ENCODE measurements at places on chromosomes 4 and X. TPM values are rescaled to one million over a fixed set of nuclear protein-coding genes. Genes with fewer than 3 reads are reported as not detected.

- peak; percentile 30 for DNase-seq
Observed at GRCh38 chrX:19225909-19226308, 103.6 kb upstream of the ADGRG2 start.

FGFBP1 gene
- total RNA-seq: 31.1 TPM

DNA sequence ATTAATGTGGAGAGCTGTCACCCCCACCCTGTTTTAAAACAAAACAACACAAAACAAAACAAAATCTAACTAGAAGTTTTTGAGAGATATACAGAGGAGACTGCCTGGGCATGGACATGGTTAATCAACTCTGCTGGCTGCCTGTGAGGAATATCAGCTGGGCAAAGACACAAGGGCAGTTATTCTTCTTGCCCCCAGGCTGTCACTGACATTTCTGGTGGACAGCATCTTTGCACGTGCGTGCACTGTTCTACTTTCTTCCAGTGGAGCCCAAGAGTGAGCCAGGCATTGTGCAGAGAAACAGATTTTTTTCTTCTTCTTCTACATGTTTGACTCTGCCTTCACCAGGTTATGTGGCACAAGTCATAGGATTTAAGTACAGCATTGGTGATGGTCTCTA lies 13.8 kb downstream of the IRS4 start:
- no peak for DNase-seq

DNA sequence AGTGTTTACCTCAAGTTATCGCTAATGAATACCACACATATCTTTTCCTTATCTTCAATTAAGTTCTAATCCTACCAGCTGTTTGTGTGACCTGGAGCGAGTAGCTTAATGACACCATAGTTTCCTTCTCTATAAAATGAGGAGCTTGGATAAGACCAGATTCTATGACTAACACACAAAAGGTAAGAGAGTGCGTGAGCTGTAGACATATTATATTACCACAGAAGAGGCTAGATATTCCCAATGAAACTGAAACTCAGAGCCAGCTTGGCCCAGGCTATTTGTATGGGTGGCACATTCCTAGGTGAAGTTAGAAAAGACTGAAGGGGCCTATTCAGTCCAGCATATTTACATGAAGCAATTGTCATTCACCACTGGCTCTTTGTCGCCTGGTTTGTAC lies 30.2 kb downstream of the ASB5 start:
- peak; percentile 76 for DNase-seq

- DNase-seq: peak; percentile 53
Observed at GRCh38 chrX:105647749-105648148, 174.6 kb upstream of the NRK start.

DNA sequence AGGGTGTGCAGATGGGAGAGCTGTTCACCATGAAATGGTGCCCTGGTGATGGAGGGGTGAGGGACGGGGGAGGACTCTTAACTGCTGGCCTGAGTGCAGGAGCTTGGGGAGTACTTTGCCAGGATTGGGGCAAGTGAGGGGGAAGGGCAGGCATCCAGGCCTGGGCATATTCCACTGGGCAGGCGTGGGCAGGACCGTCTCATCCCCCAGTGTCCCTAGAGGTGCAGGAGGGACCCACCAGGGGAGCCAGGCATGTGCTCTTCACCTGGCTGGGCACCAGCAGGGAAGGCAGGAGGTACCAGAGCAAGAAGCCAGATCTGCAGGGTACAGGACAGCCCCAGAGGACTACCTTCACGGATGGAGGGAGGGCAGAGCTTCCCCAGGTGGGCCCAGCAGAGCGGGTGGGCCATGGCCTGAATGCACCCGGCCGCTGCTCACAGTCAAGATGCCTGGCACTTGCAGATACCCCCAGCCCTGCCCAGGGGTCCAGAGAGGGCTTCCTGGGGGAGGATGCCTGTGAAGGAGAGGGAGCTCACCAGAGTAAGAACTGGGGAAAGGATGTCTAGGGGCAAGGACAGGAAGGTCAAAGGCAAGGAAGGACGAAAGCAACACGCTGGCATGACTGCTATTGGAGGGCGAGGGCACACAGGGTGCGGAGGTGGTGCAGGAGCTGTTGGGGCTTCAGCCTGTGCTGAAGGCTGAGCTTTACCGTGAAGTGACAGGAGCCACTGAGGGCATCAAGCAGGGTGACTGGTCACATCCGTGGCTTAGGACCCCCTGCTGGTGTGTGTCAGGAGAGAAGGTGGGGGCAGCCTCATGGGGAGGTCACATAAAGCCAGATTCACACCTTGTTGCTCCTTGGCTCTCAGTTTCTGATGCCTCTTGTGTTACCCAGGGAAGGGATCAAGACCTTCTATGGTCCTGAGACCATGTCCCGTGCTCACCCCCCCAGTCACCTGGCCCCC lies 68.2 kb upstream of the NKX1-1 start:
- DNase-seq: no peak

DNA sequence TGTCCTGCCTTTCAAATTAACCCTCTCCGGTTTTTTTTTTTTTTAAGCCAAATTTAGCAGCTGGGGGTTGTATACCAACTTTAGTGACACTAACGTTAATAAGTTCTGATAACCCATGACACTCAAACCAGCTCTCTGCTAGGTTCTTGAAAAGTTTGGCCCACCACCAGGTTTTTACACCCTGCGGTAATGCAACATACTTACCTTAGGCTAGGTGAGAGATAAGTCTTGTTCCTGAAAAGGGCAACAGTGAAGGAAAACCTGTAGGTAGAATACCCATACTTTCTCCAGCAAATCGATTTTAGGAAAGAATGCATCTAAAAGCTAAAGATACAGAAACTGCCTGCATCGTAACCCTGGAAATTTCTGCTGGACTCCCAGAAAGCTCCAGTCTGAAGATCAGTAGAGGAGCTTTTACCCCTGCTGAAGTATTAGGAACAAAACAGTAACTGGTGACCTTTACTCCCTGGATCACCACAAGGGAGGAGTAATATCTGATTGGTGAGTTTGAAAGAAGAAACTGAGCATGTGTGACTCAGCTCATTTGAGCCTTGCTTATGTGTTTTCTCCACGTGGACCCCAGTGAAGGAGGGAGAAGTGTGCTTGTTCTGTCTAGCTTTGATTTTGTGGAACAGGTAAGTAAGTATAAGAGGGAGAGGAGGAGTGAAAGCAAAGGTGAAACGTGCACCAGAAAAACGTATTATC lies 34.4 kb upstream of the COX18 start:
- peak; percentile 4 for DNase-seq

DNA sequence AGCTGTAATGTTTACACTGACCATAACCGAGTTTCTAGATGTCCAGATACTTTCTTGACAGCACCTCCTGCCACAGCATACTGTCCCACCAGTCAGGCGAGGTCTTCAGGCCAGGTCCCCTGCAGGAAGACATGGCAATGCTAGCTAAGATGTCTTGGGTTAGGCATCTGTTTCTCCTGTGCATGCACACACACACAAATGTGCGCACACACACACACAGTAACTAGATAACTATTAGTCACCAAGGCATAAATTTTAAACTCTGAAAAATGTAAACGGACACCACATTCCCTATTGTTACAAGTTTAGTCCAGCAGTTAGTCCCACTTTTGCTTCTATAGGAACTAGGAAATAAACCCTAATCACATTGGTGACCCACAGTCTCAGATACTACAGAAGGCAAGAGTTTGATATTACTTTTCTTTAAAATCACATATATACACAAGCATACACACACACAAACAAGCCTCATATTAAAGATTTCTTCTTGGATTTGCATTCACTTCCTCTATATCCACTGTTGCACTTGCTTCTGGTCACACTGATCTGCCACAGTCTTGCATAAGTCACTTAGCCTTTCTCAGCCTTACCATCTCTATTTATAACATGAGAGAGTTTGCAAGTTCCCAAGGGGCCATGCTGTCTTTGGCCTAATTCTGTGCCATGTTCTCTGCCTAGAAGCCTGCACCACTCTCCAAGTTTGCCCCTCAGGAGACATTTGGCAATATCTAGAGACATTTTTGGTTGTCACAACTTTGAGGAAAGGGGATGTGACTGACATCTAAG lies 32.2 kb downstream of the IL21 start:
- DNase-seq: no peak

GRCh38 chr4:128384765-128385598 lies 97.4 kb upstream of the PGRMC2 start:
- DNase-seq: no peak

DNA sequence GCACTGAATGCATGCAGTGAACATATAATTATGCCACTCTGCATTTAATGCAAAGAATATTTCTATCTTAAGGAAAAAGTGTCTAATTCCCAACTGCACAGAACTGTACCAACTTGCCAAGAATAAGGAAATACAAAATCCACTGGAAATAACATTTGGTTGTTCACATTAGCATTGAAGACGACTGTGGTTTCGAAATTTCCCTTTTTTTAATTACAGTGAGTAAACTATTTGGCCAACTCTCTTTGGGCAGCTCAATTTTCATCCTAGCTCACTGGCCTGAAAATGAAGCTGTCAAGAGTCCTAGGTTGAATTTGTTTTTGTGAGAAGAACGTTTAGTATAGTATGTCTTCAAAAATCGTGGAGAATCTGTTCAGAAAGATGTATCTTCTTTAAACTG lies 81.6 kb upstream of the MID1 start:
- DNase-seq: no peak

DNA sequence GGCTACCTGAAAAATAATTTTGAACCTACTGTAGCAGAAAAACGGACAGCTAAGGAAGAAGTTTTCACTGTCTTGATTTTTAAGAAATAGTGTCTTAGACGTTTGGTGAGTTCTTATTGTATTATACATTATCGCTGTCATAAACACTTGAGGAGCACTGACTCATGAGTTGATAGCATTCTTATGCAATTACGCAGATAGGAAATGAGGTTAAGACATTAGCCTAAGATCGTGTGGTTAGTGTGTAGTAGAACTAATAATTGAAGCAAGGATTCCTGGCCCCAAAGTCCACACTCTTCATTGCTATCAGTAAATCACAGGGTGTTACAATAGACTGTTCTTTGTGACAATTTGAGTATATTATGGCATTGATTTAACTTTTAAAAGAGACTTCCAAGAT lies 238.1 kb downstream of the ARAP2 start:
- DNase-seq: peak; percentile 93

GRCh38 chr4:7827566-7827965 lies 112.1 kb downstream of the AFAP1 start:
- no peak for DNase-seq

CCDC120 gene
- 1.1 TPM for total RNA-seq

DNA sequence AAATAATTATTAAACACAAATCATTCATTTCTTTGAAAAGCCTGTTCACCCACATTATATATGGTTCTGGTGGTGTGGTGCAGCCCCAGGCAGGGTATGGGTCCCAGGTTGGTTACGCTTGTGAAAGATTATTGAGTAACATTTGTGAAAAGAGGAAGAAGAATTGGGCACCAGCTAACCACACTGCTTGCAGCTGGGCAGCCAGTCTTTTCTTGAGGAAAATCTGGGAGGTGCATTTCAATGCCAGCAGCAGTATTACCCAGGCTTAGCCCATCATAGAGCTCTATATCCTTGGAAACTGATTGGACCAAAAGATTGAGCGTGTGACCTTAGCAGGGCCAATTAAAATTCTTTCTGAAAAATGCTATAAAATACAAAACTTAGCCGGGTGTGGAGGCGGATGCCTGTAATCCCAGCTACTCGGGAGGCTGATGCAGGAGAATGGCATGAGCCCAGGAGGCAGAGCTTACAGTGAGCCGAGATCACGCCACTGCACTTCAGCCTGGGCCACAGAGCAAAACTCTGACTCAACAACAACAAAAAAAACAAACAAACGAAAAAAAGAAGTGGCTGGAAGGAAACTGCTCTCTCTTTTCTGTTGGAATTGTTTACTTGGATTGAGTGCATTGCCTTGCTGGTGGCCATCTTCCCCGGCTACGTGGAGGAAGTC lies 9.7 kb upstream of the PLAC8 start:
- no peak for DNase-seq

- no peak for DNase-seq
Observed at GRCh38 chrX:150692831-150693724, at the start of gene MTMR1. MTMR1 (plus strand) TSS chrX:150693396; CDS start chrX:150693531, 135 bp downstream.

MAGEA12 gene
- total RNA-seq: not detected

DNA sequence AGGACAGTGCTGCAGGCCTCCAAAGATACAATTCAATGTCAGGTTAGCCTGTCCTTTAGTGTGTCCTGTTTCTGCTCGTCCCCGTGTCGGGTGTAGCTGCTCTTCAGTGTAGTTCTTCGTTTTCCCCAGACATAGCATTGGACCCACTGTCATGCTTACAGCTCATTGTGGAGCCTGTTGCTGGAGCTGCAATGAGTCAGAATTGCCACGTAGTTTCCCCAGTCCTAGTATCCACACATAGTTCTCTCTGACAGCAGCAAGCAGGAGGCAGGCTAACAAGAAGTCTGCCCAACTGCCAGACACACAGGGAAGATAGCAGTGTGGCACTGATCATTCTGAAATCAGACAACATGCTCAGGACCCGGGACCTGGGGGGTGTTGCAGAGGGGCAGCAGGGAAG lies 49.2 kb downstream of the MOSPD2 start:
- peak; percentile 82 for DNase-seq

GRCh38 chr4:149056615-149057014 lies 614.4 kb upstream of the NR3C2 start:
- peak; percentile 54 for DNase-seq

PNMA5 gene
- total RNA-seq: not detected

DNA sequence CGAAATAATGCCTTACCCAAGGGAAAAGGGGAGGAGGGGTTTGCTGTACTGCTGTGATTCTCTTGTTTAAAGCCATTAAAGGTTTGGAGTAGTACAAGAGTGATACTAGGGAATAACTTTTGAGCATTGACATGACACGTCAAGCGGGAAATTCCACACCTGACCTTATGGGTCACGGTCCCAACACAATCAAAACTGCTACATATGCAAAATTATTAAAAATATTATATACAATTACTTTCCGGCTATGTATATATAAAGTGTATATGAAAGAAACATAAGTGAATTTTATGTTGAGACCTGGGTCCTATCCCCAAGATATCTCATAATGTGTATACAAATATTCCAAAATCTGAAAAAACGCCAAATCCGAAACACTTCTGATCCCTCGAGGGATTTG lies 21.0 kb downstream of the FNIP2 start:
- DNase-seq: no peak

SH2D1A gene
- not detected for total RNA-seq

- DNase-seq: peak; percentile 18
Observed at GRCh38 chr4:179292468-179292867, 1850.2 kb upstream of the AGA start.

MAMLD1 gene
- under 0.01 TPM for total RNA-seq

CHM gene
- 15.6 TPM for total RNA-seq

STATH gene
- not detected for total RNA-seq

CCDC149 gene
- 4.2 TPM for total RNA-seq

GRCh38 chrX:134631426-134632346 lies 26.6 kb downstream of the PLAC1 start:
- DNase-seq: no peak

GRCh38 chr4:7075962-7076695 lies 8.3 kb upstream of the GRPEL1 start:
- no peak for DNase-seq

OPN1LW gene
- total RNA-seq: not detected

MTM1 gene
- total RNA-seq: 11.3 TPM

PNMA3 gene
- under 0.01 TPM for total RNA-seq

DNA sequence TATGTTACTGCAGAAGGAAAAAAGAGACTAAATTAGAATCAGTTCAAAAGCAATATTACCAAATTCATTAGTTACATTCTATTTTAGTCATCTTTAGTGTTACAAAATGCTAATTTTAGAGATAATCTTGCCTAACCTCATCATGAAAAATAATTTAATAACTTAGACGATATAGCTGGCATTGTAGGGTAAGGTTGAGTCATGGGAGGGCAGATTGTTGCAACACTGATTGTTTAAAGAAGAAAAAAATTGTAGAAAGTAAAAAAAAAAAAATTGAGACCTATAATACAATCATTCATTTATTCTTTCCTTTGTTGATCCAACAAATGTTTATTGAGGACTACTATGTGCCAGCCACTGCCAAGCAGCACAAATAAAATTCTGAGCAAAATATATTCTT lies 330.9 kb downstream of the GBA3 start:
- peak; percentile 43 for DNase-seq

Measured in bronchial epithelial cell (primary cell).